ENCODE measurements at places on chromosomes 6 and 20. TPM values are rescaled to one million over a fixed set of nuclear protein-coding genes. Genes with fewer than 3 reads are reported as not detected.

Gene DUSP22
- 30.5 TPM for total RNA-seq

Gene NHLRC1
- total RNA-seq, result 0.40 TPM

Gene SLC13A3
- total RNA-seq, result 1.6 TPM

Gene CD24
- 1,068 TPM for total RNA-seq

Gene PLA2G7
- total RNA-seq, result 0.23 TPM

Gene SNAI1
- 2.0 TPM for total RNA-seq

Gene DNAJC5
- 46.4 TPM for total RNA-seq

Gene VSX1
- not detected for total RNA-seq

Gene ECT2L
- not detected for total RNA-seq

Gene NOL7
- total RNA-seq, result 140 TPM

Gene BANF2
- not detected for total RNA-seq

Gene LIME1
- total RNA-seq, result 19.1 TPM

Gene CTAGE9
- total RNA-seq, result not detected

Gene SPATS1
- total RNA-seq, result not detected

Gene OPRL1
- 0.36 TPM for total RNA-seq

Gene TRIM26
- total RNA-seq, result 14.7 TPM

Gene GTSF1L
- not detected for total RNA-seq

Gene L3MBTL1
- 3.5 TPM for total RNA-seq

Gene CDH4
- 21.0 TPM for total RNA-seq

Gene PSMB9
- total RNA-seq, result 20.5 TPM

Gene MAP7
- 16.1 TPM for total RNA-seq

Gene CD109
- 24.3 TPM for total RNA-seq

Gene LPA
- total RNA-seq, result not detected

Gene ABHD16B
- total RNA-seq, result not detected

Gene TINAG
- total RNA-seq, result 17.9 TPM

Gene ATXN1
- total RNA-seq, result 6.1 TPM

Gene BTNL2
- not detected for total RNA-seq

Gene SIGLEC1
- not detected for total RNA-seq

Gene SIRPD
- not detected for total RNA-seq

Gene ADGB
- not detected for total RNA-seq

Gene SPTLC3
- 2.6 TPM for total RNA-seq

Gene DEF6
- 6.0 TPM for total RNA-seq

Gene GPLD1
- 0.51 TPM for total RNA-seq

Gene CALHM4
- not detected for total RNA-seq

Gene RHAG
- not detected for total RNA-seq

Gene RBM38
- 36.8 TPM for total RNA-seq

Gene SLC17A1
- not detected for total RNA-seq

Gene ASIP
- not detected for total RNA-seq

Gene CST5
- total RNA-seq, result not detected
